A673 (cell line): ENCODE measurements at places on chromosomes 12 and 14. TPM values are rescaled to one million over a fixed set of nuclear protein-coding genes. Genes with fewer than 3 reads are reported as not detected.
A peak's percentile ranks its signal among the peaks of the same experiment; 100 is the strongest.

DNA sequence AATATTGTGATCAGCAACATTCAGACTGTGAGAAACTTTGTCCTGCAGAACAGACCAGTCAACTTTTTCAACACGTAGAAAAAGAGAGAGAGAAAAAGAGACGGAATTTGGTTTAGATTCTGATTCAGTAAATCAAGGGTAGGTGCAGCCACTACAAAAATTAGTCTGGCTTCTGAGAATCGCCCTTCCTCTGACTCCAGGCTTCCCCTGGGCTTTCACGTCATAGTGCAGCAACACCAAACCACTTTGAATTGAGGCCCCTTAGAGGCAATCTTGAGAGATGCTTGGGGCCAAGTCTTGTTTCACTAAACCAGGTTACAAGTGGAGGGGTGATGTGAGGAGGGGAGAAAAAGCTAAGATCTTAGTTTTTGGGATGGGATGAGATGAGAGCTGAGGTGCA, 37.5 kb upstream of the PTGR2 start:
- no peak for DNase-seq

GRCh38 chr12:56601503-56601902, 28.6 kb downstream of the BAZ2A start:
- peak; percentile 24 for DNase-seq

DNA sequence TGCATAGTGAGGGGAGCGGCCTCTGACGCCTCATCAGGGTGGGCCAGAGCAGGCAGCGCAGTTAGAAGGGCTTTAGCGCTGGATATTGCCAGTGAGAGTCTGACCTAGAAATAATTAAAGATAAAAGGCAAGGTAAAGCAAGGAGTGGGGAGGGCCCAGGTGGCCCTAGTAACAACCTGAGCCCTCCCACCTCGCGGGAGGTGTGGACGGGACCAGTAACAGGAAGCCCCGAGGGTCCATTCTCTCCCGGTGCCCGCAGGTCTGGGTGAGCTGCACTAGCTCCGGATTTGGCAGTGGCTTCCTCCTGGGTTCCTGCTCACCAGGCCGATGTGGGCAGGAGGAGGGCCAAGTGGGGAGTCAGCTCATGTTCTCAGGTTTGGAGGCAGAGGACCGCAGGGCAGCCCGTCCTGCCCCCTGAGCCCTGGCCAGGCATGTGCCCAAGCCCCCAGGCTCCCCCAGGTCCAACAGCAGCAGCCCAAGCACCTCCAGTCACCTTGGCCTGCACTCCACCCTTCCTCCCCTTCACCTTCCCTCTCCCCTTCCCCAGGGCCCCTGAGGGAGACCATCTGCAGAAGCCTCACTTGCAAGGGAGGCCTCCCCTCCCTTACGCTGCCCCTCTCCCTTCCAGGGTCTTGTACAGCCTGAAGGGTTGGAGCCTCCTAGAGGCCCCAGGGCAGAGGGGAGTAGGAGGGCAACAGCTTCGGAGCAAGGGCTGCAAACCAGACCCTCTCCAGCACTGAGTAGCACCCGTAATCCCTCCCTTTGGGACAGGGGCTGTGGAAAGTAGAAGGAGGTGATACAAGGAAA, 144.3 kb upstream of the FKBP4 start:
- no peak for DNase-seq

GRCh38 chr12:77625441-77625840, 205.3 kb upstream of the NAV3 start:
- DNase-seq = no peak

GRCh38 chr12:83186419-83186818, 499.7 kb downstream of the TMTC2 start:
- no peak for DNase-seq

- no peak for DNase-seq
Observed at GRCh38 chr12:69151254-69151764, 88.1 kb upstream of the CPSF6 start.

DNA sequence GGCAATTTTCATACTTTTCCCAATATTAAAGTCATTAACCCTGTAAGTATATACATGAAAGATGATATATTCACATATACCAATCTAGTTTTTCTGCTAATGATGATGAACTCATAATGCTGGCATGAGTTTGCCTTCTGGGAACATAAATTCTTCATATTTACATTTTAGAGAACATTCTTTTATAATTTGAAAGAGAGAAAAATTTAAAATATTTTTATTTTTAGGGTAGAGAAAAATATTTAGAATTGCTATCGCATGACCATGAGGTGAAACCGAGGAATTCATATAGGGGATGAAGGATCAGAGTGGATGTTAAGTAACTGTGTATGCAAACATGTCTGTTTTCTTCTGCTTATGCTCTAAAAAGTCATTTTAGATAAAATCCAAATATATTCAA, 825.3 kb upstream of the FLRT2 start:
- no peak for DNase-seq

DNA sequence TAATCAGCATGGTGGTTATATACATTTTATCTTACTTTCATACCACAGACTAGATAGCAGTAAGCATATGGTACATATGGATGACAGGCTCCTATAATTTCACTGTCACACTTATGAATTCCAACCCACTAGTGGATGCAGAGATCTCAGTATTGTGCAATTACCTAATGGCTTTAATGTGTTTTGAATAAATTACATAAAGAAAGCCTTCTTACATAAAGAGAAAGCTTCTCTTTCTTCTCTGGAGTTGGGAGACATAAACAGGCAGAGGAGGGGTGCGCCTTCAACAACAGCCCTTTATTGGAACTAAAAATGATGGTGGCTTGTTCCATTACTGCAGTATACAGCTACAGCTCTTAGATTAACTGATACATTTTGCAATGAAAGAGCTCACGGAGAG, 52.6 kb downstream of the SAV1 start:
- peak; percentile 48 for DNase-seq

DNA sequence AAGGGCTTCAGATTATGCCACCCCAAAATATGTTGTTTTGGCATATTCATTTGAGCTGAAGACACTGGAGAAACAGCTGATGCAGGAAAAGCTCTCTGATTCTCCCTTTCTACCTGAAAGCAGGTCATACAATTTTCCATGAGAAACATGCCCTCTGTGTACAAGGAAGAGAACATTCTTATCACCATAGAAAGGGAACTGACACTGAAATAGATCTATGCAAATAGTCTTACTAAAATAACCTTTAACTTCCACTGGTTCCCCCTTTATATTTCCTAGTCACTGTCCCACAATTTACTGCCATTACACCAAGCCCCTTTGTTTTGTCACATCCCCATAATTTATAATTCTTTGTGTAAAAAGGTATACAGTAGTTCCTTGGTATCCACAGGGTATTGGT, 9.6 kb upstream of the PHC1 start:
- DNase-seq = no peak

DNA sequence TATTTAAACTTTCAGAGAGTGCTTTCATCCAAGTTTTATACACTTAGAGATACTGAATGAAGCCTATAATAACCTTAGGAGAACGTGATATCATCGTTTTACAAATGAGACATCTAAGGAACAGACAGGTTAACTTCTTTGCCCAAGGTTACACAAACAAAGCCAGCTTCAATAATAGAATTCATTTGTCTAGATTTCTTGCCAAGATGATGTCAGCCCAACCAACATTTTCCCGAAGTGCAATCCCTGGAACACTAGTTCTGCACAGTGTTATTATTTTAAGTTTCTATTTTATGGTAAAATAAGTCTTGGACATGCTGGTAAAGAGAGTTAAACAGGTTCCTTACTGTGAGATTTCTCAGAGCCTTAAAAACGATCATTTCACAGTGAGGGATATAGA, 174.6 kb downstream of the SLC25A21 start:
- DNase-seq = no peak

GRCh38 chr14:24172871-24173281, 996 bp downstream of the REC8 start:
- DNase-seq = no peak

GRCh38 chr14:97253756-97254155, 456.6 kb downstream of the VRK1 start:
- DNase-seq = no peak

DNA sequence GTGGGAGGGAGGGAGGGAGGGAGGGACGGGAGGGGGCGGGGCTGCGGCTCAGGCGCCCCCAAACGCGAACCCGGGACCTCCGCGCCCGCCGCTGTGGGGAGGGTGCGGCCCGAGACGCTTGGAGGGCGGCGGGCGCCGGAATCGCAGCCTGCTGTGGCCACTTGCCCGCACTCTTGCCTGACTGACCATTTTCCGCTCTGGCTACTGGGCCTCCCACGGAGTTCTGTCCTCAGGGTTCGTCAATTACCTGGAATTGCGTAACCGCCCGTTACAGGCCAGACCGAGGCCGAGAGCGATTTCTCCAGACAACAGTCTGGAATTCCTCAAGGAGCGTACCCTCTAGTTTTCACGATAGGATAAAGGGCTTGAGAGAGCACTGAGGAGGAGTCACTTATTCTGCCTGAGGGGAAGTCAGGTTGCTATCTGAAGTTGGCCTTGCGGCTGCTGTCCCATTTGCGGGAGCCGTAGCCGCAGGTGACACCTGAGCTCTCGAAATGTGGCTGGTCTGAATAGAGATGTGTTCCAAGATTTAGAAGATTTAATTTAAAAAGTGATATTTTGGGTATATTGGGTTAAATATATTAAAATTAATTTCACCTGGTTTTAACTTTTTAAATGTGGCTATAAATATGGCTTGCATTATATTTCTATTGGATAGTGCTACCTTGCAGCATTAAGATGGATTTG, 446 bp upstream of the ZNF641 start:
- peak; percentile 44 for DNase-seq

DNA sequence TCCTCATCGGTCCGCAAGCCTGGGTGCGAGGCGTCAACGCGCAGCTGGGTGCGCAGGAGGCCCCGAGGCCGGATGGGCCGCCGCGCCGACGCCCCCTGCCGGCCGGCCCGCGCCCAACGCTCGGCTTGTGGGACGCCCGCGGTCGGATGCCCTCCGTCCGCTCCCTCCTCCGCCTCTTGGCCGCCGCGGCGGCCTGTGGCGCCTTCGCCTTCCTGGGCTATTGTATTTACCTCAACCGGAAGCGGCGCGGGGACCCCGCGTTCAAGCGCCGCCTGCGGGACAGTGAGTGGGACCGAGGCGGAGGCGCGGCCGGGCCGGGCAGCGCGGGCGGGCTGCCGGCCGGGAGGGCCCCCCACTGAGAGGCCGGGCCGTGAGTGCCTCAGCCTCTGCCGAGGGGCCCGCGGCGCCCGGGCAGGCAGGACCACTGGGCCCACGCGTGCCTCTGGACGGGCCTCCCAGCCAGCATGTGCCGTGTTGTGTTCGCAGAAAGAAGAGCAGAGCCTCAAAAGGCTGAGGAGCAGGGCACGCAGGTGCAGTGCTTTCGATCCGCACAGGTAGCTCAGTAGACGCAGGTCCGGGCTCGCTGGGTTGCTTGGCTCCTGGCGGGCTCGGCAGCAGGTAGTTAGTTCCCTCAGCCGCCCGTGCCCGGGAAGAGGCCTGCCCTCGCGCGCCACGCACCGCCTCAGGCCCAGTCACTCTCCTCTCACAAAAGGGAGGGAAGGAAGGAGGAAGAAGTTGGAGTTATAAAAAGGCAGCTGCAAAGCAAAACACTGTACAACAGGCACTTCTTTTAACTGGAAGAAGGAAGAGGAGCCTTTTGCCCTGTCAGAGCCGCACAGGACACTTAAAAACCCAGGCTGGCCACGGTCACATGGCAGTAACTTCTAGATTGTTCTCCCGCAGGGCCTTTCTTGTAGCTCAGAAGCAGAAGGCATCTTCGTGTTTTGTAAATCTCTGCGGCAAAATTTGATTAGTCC, at the start of gene TOMM20L:
TOMM20L (plus strand) TSS at position 119 of the 977 bp plus-strand sequence; CDS start at position 147, 28 bp downstream.
- DNase-seq = peak; percentile 83

DNA sequence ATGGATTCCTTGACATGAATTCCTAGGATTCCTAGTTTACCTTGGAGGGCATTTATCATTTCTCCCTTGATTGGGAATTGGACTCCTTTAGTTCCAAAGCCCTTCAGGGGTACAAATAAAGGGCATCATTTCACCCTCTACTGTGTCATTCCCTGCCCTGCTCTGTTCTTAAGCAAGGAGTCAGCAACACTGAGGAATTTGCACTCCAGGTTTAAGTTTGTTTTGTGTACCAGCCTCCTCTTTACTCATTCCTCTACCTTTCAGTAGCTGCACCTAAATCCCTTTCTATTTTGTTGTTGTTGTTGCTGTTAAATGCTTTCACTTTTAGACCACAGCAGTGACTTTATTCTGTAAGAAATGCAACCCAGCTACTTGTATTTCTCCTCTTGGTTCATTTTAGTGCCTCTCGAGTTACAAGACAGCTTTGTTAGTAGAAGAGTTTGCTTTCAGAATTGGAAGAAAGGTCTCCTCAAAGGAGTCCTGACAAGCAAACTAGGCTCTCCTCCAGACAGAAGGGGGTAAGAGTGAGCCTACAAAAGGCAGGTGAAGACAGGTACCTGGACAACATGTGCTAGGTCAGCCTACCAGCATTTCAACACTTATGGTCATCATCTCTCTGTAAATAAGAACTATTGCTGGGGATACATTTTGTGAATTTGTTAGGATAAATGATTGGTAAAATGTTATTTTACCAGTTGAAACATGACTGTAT, 90.0 kb downstream of the RMST start:
- DNase-seq = no peak

- no peak for DNase-seq
Observed at GRCh38 chr12:4828176-4828575, 81.5 kb upstream of the KCNA1 start.

GRCh38 chr12:39592295-39592694, 27.3 kb downstream of the ABCD2 start:
- DNase-seq = no peak

GRCh38 chr14:104694475-104694950, 5.1 kb downstream of the INF2 start:
- DNase-seq = no peak

The PLCZ1 gene
- total RNA-seq = not detected in 2 replicates

The LYZ gene
- total RNA-seq = 0.32 TPM in 1 of 2 replicates, not detected in the other

The TMEM117 gene
- 5.9 and 8.5 TPM in 2 replicates for total RNA-seq

The SLC6A13 gene
- total RNA-seq = not detected in 2 replicates

The ASB2 gene
- total RNA-seq = not detected in 2 replicates

The E2F7 gene
- total RNA-seq = 26.7 and 28.1 TPM in 2 replicates

The RNASE3 gene
- not detected in 2 replicates for total RNA-seq
